PC-3 (cell line): ENCODE measurements at places on chromosomes 5 and 9. TPM values are rescaled to one million over a fixed set of nuclear protein-coding genes. Genes with fewer than 3 reads are reported as not detected.

The SLC6A7 gene
- 0.29 and 0.35 TPM in 2 replicates for total RNA-seq

DNA sequence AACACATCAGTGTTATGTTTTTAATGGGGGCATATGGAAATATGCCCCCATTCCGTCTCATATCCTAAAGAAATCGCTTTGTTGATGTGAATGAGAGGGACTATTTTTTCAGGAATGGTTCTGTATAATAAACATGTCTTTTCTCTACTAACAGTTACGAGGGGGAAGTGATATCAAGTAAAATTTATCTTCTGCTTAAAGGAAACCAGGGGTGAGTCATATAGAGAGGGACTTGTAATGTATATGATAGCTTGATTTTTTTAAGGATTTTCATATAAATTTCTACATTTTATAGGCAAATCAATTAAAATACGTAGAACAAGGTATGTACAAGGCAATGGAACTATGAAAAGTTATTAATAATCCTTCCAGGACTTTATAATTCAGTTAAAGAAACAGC, 207.1 kb downstream of the SEMA5A start:
- peak overlapping the region; percentile 25 for H3K27ac ChIP-seq
- H3K36me3 ChIP-seq: no peaks in the 10 kb centered on the region
- no peaks in the 10 kb centered on the region for H3K27me3 ChIP-seq
- peaks cover 34% of the 10 kb centered on the region for H3K4me1 ChIP-seq
- H3K4me3 ChIP-seq: no peak overlapping the region; the same call in 1 of the 2 replicates

GRCh38 chr9:120379611-120380010, 200.4 kb downstream of the CDK5RAP2 start:
- no peaks in the 10 kb centered on the region for H3K36me3 ChIP-seq
- DNase-seq: no peak
- no peaks in the 10 kb centered on the region for H3K4me1 ChIP-seq
- H3K27ac ChIP-seq: no peak overlapping the region

The LIX1 gene
- total RNA-seq: not detected in 2 replicates

GRCh38 chr5:465591-466403, 22.8 kb downstream of the EXOC3 start:
- DNase-seq: no peak
- peaks cover 7% of the 10 kb centered on the region; the same call in 1 of the 2 replicates for H3K4me1 ChIP-seq
- H3K27me3 ChIP-seq: no peaks in the 10 kb centered on the region
- no peak overlapping the region for H3K27ac ChIP-seq

The ELOVL7 gene
- total RNA-seq: 0.69 and 1.2 TPM in 2 replicates

The FCN1 gene
- total RNA-seq: not detected in 2 replicates
